ENCODE measurements at places on chromosomes 2 and 18.

DNA sequence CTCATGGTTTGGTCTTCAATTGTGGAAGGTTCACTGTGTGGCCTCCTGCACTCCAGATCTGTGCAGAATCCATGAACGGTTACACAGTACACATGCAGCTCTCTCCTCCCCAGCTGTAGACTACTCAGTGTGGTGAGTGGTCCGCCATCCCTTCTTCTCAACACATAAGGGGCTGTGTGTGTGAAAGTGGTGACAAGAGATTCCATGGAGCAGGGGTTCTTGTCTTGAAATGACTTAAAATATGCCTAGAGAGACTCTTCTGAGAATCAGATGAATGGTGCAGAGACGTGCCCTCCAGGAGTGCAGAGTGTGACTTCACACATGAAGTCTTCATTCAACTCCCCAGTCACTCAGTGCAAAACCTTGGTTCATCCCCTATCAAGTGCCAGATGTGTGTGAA lies 151.0 kb upstream of the COPS8 start:
- no peak for DNase-seq

DNA sequence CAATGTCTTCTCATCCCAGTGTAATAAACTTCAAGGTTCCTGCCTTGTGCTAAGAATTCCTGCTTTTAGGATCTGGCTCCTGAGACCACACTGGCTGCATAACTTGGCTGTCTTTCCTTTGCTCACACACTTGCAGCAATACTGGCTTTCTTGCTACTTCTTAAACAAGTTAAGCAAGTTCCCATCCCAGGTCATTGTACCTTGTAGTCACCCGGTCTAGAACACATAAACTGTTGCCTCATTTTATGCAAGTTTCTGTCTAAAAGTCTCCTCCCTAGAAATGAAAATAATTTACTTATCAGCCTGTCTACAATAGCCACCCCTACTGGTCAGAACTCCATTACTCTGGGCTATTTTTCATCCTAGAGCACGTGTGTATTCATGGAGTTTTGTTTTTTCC lies 887.9 kb upstream of the FAM98A start:
- no peak for DNase-seq

- DNase-seq: no peak
Observed at GRCh38 chr18:78799382-78800089, 180.1 kb upstream of the SALL3 start.

GRCh38 chr2:206069417-206069816 lies 16.6 kb downstream of the INO80D start:
- DNase-seq: no peak

DNA sequence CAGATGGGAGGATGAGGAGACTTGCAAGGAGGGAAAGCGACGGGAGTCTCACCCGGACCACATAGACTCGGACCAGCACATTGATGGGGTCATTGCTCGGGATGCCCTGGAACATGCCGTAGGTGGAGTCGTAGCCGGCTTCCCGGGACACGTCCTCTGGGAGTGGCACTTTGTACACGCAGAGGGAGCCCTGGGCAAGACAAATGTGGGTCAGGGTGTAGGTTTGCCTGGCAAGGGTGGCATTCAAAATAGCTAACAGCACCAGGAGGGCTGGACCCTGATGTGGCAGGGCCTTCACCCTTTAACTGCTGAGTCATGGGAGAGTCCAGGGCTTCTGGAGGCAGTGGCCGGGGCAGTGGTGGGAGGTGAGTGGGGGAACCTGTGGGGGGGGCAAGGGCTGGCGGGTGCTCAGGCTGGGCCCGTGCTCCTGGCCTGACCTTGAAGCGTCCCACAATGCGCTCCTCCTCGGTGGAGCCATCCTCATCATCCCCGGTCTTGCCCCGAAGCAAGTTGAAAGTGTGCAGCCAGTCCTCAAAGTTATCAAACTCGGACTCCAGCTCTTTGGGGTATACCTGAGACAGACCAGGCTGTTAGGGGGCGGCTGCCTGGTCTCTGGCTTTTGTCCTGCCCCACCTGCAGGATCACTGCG lies 11.1 kb downstream of the OTOF start:
- no peak for DNase-seq

GRCh38 chr2:53422979-53423378 lies 344.6 kb upstream of the CHAC2 start:
- DNase-seq: no peak

GRCh38 chr2:95301876-95302641 lies 4.9 kb downstream of the KCNIP3 start:
- DNase-seq: no peak

DNA sequence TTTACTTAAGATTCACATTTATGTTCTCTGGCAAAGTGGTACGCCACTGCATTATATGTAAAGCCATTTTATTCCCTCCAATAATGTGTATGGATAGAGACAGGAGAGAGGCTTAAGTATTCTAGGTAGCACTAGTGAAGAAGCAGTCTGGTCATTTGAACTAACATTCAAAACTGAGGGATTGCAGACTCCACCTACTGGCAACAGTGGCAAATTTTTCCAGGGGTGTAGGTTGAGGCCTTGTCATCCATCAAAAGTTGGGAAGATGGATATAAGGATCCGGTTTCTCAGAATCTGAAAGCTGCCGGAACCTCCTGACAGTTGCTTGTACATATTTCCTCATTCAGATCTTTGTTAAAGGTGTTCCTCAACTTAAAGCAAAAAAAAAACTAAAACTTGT lies 465.5 kb upstream of the FSHR start:
- DNase-seq: no peak

- DNase-seq: no peak
Observed at GRCh38 chr2:200252265-200253067, 54.0 kb upstream of the SPATS2L start.

DNA sequence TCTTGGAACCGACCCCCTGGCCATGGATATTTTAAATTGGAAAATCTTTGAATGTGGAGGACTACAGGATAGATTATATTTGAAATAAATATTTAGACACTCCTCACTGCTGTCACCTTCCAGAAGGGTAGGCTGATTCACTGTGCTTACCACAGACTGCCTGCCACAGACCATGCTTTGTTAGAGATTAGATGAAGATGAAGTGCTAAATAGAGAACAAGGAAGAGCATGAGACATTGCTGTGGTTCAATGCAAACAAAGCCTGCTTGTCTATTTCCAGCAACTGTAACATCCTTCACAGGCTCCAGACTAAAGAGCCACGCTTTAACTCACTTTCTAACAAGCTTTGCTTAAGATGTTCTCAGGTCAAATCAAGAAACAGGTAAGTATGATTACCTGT lies 81.0 kb upstream of the TMEM17 start:
- no peak for DNase-seq

GRCh38 chr18:78192054-78192453 lies 787.6 kb upstream of the SALL3 start:
- peak; percentile 20 for DNase-seq

GRCh38 chr2:15979051-15979758 lies 38.9 kb downstream of the MYCN start:
- no peak for DNase-seq

GRCh38 chr2:197828464-197829135 lies 24.2 kb downstream of the PLCL1 start:
- DNase-seq: no peak
